ENCODE measurements at places on chromosomes 4 and X. TPM values are rescaled to one million over a fixed set of nuclear protein-coding genes. Genes with fewer than 3 reads are reported as not detected.

DRP2 gene
- 0.13 TPM for total RNA-seq

ZNF185 gene
- 3.4 TPM for total RNA-seq

LRP2BP gene
- total RNA-seq = 1.4 TPM

ARR3 gene
- not detected for total RNA-seq

EGF gene
- total RNA-seq = 2.5 TPM

CENPE gene
- 24.3 TPM for total RNA-seq

CHRDL1 gene
- total RNA-seq = 1.2 TPM

F9 gene
- total RNA-seq = not detected

DCLK2 gene
- total RNA-seq = 11.8 TPM

LRRC66 gene
- total RNA-seq = 1.4 TPM

INTS6L gene
- total RNA-seq = 4.0 TPM

FAM9B gene
- total RNA-seq = not detected

WAS gene
- 0.11 TPM for total RNA-seq

LNX1 gene
- 70.7 TPM for total RNA-seq

ARMCX2 gene
- total RNA-seq = 67.9 TPM

SLITRK4 gene
- under 0.01 TPM for total RNA-seq

SPANXB1 gene
- total RNA-seq = not detected

CXCL3 gene
- total RNA-seq = 0.39 TPM

PITX2 gene
- total RNA-seq = not detected

C4orf50 gene
- total RNA-seq = not detected

CNGA1 gene
- not detected for total RNA-seq

ATP1B4 gene
- total RNA-seq = not detected

ELOVL6 gene
- 10.5 TPM for total RNA-seq

UGT2A1 gene
- not detected for total RNA-seq

OTC gene
- total RNA-seq = not detected

PCDH19 gene
- under 0.01 TPM for total RNA-seq

RNF128 gene
- not detected for total RNA-seq

F11 gene
- total RNA-seq = not detected

HOPX gene
- 5.6 TPM for total RNA-seq

P2RY8 gene
- not detected for total RNA-seq

SPANXA2 gene
- 0.22 TPM for total RNA-seq

VEGFC gene
- 29.1 TPM for total RNA-seq

TMPRSS11A gene
- not detected for total RNA-seq

GNRHR gene
- total RNA-seq = not detected

CSAG3 gene
- not detected for total RNA-seq

C4orf46 gene
- 17.8 TPM for total RNA-seq

TNIP3 gene
- 0.13 TPM for total RNA-seq

RCHY1 gene
- 28.2 TPM for total RNA-seq

MAGEC3 gene
- total RNA-seq = not detected

POLN gene
- total RNA-seq = 3.1 TPM

CXCL13 gene
- not detected for total RNA-seq

DRD5 gene
- total RNA-seq = not detected

RXFP1 gene
- 0.97 TPM for total RNA-seq

TIMP1 gene
- total RNA-seq = 385 TPM

RAB40A gene
- total RNA-seq = 0.22 TPM

DACH2 gene
- total RNA-seq = not detected

TXK gene
- total RNA-seq = 0.54 TPM

TAF9B gene
- 48.8 TPM for total RNA-seq

MAOB gene
- total RNA-seq = 3.8 TPM

FOXR2 gene
- not detected for total RNA-seq

GAGE12D gene
- not detected for total RNA-seq

CDKL2 gene
- 2.5 TPM for total RNA-seq

VCX3A gene
- not detected for total RNA-seq

RNF150 gene
- 0.13 TPM for total RNA-seq

F8A2 gene
- total RNA-seq = not detected

SSX3 gene
- total RNA-seq = not detected

GALNTL6 gene
- total RNA-seq = not detected
